ENCODE measurements at places on chromosomes 2 and 18.

GRCh38 chr2:37205689-37206341 is 9.5 kb downstream of the CEBPZOS start:
- no peak for DNase-seq

GRCh38 chr2:101622210-101623030 is 75.1 kb upstream of the MAP4K4 start:
- no peak for DNase-seq

DNA sequence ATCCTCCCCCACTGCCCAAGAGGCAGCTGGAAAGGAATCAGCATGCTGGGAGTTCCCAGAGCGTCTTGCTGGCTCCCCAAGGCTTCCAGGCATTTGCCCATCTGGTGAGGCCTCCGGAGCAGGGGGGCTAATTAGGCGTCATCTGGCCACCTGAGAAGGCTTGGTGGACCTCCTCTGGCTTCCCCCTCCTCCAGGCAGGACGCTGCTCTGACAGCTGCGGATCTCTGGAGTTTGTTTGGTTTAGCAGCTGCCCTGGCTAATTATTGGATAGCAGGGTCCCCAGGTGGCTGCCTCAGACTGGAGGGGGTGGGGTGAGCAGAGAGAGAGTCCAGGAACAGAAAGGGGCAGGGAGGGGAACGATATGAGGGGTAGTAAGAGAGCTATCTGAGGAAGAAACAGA is 425.2 kb upstream of the MEX3C start:
- no peak for DNase-seq

- DNase-seq, result no peak
These were observed 230.6 kb upstream of the ID2 start for GRCh38 chr2:8451273-8451672.

DNA sequence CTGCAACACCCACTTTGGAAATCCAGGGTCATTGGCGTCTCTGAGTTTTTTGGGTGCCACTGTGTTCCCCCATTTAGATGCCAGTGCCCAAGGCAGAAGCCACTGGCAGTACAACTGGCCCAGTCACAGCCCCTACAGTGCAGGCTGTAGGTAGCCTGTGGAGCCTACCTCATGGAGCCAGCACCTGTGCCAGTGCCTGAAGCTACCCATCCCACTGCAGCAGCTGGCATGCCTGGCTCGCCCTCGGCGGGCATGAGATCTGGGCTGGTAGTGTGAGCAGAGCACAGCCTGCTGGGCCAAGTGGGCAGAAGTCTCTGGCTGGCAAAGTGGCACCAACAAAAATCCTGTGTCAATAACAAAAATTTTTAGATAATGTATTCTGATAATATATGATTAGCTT is 1111.4 kb upstream of the NXPH2 start:
- no peak for DNase-seq

DNA sequence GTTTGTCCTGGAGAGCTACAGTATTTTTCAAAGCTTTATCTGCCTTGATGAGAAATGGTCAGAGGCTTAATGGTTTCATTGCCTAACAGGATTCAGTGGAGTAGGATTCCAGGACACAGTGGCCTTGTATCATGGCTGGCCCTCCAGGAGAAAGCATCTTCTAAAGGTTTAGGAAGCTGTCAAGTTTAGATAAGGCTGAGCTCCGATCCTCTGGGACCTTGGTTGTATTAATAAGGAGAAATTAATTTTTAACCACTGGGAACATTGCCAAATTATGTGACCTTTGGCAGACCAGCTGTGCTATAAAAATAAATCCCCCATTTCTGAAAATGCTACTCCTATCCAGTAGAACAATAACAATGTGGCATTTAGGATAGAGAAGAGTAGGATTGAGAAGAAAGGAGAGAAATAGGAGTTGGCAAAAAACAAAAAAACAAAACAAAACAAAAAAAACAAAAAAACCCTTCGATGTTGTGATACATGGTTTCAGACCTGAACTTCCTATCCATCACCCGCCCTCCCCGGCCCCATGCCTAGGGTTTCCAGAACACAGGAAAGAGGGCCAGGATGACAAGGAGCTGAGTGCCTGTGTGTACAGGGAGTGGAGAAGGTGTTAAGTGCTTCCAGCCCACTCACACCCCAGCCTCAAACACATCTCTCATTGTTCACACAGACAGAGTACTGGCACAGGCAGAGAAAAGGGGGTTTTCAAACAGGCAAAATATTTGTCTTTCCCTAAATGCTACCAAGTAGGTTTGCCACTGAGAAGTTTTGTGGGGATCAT is 6.3 kb downstream of the NRP2 start:
- no peak for DNase-seq

DNA sequence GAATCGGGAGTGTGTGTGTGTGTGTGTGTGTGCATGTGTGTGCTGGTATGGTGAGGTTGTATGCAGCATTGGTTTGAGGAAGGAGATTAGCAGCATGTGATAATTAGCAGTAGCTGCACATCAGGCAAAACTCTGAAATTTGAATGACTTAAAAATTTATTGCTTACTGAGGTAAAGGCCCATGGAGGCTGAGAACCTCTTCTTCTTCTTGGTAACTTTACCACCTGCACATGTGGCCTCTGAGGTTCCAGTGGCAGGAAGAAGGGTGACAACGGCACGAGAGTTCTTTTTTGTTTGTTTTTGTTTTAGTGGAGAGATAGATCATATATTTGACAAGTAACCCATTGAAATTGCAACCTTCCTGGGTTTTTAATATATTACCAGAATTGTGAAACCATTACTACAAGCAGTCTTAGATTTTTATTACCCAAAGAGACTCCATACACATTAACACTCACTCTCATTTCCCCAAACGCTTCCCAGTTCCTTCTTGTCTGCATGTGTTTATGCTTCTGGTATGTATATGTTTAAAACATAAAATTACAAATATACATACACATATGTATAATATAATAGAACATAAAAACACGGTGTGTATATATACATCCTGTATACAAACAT is 292.1 kb downstream of the PTGR3 start:
- DNase-seq, result no peak

DNA sequence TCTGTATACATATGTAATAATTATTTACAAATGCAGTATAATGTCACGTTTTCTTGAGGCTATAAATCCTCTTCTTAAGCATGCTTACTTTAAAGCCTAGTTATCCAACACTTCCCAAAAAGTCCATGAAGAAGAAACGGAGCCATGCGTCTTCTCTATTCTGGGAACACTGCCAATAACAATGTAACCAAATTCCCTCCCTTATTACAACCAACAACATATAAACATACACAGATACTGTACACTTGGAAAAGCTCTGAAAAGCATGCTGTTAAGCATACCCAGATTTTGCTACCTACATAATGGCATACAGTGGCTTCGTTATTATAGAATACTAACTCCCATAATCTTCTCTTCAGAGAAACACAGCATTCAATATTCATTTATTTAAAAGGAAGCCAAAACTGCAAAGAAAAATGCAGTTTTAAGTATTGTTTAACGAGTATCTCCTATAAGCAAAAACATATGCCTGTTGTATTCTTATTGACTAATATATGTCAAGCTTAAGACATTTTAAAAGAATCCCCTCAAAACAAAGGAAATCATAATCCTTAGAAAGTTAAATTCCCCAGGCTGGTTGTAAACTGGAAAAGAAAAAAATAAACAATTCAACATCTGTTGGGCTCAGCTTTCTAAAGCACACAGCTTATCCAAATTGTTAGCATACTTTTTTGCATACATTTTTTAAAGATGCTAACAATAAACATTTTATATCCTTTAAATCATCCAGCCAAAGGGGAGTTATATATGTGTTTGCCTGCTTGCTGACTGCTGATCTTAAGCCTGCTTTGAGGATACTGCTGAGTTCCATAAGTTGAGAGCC is 83.4 kb downstream of the SLC25A12 start:
- no peak for DNase-seq

DNA sequence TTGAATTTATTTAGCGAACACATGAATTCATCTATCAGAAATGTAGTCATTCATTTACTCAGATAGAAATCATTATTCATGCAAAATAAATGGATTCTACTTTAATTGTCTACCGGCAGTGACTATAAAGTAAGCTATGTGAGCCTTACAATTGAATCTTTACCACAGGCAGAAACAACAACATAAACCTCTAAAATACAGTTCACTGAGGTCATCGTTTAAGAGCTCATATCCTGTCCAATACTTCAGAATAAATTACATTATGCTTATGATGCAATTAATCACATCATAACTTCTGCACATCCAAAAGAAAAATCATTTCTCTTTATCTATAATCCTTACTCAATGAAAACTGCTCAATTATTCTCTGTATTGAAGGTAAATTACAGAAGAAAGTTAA is 244.7 kb downstream of the HNMT start:
- peak; percentile 53 for DNase-seq

DNA sequence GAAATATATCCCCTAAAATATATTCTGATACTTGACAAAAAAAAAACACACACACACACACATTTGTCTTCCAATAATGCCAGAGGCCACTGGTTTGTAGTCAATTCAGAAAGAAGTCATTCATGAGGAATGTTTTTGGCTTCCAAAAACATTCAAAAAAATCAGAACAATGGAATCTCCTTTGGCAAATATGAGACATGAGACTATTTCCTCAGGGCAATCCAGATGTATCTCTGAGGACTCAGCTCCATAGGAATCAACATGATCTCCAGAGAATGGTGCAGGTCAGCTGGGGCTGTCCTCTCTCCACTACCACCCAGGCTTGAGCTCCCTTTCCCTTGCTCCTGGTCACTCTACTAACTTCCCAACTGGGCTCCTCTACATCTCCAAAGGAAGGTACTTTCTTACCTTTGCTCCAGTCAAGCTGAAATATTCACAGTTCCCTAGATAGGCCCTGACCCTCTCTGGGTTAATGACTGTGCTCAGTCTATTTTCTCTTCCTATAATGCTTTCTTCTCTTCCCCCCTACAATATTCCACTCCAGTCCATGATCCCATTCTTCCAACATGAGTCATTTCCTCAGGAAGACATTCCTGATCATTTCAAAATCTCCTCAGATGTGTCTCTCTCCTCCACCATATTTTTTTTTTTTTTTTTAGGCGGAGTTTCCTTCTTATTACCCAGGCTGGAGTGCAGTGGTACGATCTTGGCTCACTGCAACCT is 145.3 kb downstream of the C1D start:
- DNase-seq, result peak; percentile 97

- DNase-seq, result no peak
These were observed 3.9 kb downstream of the NRP2 start for GRCh38 chr2:205686056-205686782.

DNA sequence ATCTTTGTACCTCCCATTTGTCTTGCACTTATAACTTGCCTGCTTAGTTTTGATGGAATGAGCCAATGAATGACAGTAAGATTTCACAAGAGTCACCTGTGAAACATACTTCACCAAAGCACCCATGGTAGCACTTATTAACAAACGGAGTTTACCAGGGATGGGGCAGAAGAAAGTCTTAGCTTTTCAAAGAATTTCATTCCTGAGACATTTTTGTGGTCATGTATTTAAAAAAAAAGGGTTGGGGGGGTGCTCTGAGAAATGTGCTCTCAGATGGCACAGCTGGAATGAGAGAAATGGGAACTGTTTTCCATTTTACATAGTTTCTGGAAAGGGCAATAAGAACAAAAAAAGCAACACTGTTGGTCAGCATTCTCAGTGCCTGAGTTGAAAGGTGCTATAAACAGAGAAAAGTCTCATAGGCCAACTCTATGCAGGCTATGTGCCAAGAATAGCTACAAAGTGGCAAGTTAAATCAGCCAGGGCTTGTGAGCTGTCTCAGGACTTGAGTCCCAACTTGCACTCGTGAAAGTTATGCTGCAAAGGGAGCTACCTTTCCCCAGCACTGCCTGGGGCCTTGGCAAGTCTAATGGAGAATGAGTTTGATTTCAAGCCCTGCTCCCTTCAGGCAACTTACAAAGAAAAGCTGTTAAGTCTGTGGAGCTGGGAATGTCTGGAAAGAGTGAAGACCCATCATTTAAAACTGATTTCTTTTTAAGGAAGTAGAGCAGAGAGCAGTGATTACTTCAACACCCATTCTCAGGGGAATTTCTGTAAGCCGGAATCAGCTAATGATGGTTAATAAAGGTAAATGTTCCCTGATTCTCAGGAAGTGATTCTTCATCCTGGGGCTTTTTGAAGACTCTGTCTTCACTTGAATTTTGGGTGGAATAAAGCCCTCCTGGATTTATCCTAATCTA is 170.6 kb downstream of the SLC8A1 start:
- DNase-seq, result peak; percentile 26

Measured in HS-5 (cell line).